ENCODE measurements at places on chromosomes 5 and 9. TPM values are rescaled to one million over a fixed set of nuclear protein-coding genes. Genes with fewer than 3 reads are reported as not detected.

Gene ZFP2
- total RNA-seq, result 2.1 TPM

DNA sequence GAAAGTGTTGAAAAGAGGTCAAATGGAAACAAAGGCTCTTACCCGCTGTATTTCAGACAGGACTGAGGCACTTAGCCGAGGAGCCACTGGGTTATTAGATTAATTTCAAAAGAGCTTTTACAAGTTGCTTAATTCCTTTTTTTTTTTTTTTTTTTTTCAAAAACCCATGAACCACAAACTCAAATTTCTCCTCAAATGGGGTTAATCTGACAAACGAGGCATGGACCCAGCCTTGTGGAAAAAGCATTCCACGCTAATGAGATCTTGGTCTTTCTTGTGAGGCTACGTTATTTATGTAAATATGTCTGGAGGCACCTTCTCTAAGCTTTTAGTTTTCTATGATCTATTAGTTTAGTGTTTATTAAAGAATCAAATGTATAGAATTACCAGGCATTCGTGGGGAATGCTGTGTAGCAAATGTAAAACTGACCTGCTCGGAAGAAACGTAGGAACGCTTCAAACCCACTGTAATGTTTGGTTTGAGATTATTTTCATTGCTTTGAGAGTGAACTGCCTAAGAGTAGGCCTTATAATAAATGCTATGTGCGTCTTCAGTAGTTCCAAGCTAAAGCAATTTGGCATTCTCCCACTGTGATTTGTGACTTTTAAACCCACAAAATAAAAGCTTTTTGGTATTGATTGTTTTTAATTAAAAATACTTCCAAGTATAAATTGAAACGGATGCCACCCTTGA is 134.7 kb downstream of the CDH6 start:
- DNase-seq, result no peak

DNA sequence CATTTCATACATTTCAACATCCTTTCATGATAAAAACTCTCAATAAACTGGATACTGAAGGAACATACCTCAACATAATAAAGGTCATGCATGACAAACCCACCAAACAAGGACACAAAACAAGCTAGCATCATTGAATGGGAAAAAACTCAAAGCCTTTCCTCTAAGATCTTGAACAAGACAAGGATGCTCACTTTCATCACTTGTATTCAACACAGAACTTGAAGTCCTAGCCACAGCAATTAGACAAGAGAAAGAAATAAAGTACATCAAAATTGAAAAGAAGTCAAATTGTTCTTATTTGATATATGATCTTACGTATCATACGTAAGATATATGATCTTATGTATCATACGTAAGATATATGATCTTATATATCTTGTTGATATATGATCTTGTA is 5.3 kb downstream of the MRPL50 start:
- no peak for DNase-seq

DNA sequence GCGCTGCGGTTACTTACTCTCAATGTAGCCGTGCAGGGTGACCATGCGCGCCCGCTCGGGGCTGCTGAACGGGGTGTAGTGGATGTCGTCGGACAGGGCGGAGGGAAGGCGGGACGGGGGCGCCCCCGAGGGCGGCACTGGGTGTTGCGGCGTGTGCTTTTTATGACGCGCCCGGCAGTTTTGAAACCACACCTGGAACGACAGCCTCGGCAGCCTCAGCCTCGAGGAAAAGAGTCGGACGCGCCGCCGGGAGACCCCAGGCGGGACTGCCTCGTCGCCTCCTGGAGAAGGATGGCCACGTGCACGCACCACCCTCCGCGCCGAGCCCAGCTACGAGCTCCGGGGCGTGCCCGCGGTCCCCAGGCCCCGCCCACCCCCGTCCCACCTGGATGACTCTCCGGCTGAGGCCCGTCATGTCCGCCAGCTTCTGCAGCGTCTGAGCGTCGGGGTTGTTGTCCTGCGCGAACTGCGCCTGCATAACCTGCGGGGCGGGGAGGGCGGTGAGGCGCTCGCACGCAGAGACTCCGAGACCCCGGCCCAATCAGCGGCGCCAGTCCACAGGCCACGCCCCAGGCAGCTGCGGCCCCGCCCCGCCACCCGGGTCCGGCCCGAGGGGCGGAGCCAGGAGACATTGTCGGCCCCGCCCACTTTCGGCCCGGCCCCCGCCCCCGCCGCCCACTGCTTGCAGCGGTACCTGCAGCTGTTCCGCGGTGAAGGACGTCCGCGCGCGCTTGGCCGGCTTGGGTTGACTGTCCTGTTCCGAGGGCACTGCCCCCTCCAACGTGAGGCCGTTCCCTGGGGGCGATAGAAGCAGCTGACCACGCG is 15.0 kb downstream of the LHX6 start:
- peak; percentile 63 for DNase-seq

DNA sequence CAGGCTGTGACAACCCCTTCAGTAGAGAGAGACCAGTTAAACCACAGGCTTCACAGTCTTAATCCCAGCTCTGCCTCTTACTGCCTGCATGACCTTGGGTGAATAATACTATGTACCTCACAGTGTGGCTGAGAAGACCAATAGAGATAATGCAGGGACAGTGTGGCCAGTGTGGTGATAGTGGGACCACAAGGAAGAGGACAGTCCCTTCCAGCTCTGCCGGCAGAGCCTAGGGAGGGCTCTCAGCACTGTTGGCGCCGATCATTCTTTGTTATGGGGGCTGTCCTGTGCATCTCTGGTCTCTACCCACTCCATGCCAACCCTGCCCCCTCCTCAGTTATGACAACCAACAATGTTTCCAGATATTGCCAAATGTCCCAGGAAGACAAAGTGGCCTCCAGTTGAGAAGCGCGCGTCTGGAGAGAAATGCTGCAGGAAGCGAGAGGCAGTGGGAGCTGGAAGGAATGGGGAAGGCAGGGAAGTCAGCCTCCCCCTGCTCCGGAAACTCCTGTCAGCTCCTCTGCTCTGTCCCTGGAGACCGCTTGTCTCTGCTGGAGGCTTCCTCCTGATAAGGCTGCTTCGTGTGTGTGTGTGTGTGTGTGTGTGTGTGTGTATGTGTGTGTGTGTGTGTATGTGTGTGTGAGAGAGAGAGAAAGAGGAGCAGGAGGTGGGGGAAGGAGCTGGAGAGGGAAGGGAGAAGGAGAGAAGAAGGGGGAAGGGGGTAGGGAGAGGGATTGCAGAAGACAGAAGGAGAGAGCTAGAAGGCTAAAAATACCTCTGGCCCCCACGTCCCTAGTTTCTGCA is 31.8 kb upstream of the FABP6 start:
- no peak for DNase-seq

- DNase-seq, result no peak
Measured at GRCh38 chr5:477247-477646, 34.3 kb downstream of the EXOC3 start.

- DNase-seq, result no peak
Measured at GRCh38 chr5:142053426-142054151, 40.8 kb upstream of the GNPDA1 start.

DNA sequence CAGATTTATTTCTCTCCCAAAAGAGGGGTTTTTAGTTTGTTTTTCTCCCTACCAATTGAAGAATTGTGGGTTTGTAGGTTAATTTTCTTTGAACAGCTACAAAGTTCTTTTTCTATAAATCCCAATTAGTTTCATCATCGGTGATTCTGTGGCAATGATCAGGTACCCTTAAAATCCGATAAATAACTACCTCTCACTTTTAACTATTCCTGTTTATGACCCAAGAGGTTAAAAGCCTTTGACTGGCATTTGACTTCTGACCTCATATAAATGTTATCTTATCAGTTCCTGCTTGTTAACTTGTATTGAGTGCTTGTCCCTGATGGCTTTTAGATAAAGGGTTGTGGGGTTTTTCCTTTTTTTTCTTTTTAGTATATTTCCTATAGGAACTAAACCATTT is 124.4 kb upstream of the TMEM161B start:
- no peak for DNase-seq

Gene ERAP2
- 26.9 TPM for total RNA-seq

GRCh38 chr5:40124367-40124766 is 555.3 kb upstream of the PTGER4 start:
- no peak for DNase-seq

Gene ACOT12
- total RNA-seq, result not detected

DNA sequence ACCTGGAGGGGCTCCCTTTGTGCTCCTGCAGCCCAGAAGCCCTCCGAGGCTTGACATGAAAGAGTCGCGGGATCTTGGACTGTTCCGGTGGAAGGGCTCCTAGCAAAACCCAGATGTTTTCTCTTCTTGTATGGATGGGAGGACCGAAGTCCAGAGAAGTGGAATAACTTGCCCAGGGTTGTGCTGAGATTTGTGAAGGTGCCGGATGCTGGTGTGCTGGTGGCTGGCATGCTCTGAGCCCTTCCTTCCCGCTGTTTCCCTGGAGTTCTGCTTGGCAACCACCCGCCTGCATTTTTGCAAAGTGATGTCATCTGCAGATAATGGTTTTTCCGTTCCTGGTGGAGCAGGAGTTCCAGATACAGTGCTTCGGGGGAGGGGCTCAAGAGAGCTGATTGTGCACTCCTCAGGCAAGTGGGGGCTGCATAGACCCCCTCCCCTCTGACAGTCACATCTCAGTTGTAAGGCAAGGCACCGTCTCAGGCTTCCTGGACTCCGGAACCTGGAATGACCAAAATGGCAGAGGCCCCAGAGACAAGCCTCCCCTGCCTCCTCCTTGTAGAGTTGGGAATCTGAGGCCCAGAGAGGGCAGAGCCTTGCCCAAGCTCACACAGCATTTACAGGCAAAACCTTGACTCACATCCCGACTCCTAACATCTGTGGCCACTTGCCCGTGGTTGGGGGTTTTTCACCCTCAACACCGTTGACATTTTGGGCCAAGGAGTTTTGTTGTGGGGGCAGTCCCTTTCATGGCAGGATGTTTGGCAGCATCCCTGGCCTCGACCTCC is 157.0 kb downstream of the RGS3 start:
- peak; percentile 67 for DNase-seq

- peak; percentile 76 for DNase-seq
Measured at GRCh38 chr5:2750026-2750757, 1.3 kb downstream of the IRX2 start.

Gene BTNL8
- 4.5 TPM for total RNA-seq

DNA sequence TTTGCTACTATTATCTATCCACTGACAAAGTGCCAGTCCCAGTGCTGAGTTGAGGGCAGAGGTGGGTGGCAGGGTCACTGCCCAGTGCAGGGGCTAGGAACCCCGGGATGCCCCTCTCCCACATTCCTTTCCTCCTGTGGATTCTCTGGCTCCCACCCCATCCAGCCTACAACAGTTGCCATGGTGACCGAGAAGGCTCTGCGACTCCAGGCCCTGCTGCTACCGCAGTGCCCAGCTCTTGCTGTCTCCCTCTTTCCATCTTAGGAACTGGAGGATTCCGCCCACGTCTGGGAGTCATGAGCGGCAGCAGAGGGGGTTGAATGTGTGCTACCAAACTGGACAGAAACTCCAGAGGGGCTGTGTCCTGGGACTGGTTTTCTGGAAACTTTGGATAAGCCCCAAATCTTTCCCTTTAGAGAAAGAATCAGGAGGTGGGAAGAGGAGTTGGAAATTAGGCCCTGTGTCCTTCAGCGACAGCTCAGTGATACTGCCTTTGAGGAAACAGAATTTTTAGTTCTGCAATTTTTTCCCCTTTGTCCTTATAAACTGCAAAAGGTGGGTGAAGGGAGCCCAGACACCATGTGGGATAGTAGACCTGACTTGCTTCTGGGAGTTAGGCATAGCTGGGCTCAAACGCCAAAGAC is 20.7 kb upstream of the C5orf47 start:
- DNase-seq, result no peak

DNA sequence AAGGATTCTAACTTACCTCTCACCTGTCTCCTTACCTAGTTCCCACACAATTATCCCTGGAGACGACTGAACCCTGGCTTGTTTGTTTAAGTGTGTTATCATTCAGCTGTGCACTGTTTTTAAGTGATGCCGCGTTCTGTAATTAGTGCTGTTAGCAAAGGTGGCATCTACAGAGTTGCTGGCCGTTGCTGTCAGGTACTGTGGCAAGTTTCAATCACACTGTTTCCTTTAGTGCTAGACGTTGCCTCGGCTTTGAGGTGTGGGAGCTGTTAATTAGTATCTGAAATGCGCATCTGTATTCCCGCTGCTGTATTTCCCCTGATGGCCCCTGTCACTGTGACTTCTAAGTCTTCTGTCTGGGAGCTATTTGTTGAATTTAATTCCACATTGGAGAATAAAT is 193.8 kb upstream of the GAS1 start:
- no peak for DNase-seq

DNA sequence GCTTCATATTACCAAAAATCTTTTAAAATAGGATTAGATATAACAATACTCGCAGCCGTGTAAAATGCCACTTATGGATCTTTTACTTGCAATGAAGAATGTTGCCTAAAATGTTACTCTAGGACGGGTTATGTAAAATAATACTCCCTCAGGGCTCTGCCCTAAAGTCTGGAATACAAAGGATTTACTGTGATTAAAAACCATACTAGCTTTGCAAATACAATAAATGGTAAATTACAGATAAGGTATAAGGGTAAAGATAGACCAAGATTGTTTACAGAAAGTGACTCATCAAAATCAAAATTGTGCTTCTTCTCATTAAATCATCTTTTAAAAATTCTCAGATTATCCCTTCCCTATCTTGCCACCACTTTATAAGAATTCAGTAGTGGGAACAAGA is 163.6 kb downstream of the MEF2C start:
- no peak for DNase-seq

GRCh38 chr9:98365227-98365669 is 109.8 kb upstream of the TBC1D2 start:
- DNase-seq, result no peak

Gene TMOD1
- 11.3 TPM for total RNA-seq

- DNase-seq, result no peak
Measured at GRCh38 chr5:141430332-141431113, at the start of gene PCDHGA12. Gene PCDHGA12, plus strand, starts transcription at chr5:141430507. Its CDS starts 253 bp downstream, at chr5:141430760.

- DNase-seq, result peak; percentile 79
Measured at GRCh38 chr5:142816531-142817430, 46.6 kb downstream of the ARHGAP26 start.

- DNase-seq, result peak; percentile 93
Measured at GRCh38 chr5:172902497-172903472, 56.4 kb upstream of the RPL26L1 start.

DNA sequence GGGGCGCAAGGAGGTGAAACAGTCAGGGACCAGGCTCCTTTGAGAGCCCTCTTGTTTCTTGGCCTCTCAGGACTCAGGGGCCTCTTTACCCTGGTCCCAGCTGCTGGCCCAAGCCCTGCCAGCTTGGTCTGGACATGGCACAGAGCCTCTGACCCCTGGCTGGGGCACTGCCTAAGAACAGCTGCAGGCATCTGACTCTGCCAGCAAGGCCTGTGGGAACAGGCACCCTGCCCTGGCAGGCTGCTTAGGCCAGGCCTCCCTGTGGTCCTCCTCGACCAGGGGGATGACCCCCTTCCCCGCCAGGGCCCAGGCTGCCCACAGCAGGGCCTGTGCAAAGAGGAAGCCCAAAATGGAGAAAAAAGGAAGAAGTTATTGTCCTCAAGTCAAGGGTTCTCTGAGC is 25.5 kb downstream of the OLFML2A start:
- DNase-seq, result no peak

Gene IFT74
- total RNA-seq, result 11.6 TPM

GRCh38 chr5:141641634-141642267 is 5.0 kb downstream of the RELL2 start:
- DNase-seq, result no peak
